ENCODE measurements at places on chromosomes 6 and 20.

DNA sequence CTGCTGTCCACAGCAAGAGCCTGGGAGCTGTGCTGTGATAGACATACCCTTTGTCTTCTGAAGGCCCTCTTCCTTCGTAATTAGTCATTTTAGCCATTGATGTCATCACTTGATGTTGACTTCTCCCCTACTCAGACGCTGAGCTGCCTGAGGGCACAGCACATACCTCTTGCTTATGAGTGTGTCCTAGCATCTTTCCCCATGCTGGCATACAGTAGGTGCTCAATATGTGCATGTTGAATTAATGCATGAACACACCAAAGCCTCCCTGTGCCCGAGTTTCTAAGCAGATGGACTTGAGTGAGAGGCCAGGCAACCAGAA lies 35.8 kb upstream of the FAM83D start:
- no peak for DNase-seq

DNA sequence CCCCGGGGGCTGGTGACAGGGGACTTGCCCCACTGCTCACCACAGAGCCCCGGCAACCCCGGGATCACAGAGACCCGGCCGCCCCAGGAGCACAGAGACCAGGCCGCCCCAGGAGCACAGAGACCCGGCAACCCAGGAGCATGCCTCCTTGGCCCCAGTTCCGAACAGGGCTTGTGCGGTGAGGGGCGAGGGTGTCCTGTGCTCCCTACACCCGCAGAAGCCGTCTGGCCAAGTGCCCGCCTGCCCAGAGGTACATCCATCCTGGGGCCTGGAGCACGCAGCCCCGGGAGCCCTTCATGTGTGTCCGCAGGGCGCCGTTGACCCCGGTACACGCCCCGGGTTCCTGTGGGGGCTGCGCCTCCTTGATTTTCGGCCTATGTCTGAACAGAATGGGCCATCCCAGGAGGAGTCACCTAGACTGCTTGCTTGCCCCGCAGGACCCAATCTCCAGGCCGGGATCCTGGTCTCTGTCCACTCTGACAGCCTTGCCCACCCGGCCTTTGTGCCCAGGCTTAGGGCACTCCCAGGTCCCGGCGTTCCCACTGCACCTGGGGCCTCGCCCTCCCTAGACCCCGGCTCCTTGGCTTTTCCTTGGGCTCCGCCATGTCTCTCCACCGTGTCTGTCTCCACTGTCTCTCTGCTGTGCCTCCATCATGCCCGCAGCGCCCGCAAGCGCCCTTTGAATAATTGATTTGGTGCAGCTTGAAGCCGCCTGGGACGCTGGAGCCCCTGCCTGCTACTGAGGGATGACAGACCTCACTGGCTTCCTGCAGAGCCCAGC lies 219.8 kb downstream of the ERMARD start:
- no peak for DNase-seq

DNA sequence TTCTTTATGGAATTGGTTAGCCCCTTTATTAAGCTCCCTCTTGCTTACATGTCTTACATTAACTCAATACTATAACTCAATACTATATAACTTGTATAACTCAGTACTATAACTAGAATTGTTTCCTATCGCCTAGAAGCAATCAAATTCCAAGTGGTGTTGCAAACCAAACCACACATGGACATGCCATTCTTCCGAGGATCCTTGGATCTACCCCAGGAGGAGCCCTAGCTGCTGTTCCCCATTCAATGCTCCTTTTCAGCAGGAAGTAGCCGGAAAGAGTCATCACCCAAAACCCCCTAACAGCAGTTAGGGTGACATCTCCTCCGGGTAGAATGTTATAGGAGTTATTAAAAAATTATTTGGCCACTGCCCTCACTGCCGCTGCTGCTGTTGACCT lies 40.5 kb downstream of the PLN start:
- no peak for DNase-seq

GRCh38 chr6:170504479-170504878 lies 48.6 kb downstream of the PSMB1 start:
- DNase-seq = no peak

DNA sequence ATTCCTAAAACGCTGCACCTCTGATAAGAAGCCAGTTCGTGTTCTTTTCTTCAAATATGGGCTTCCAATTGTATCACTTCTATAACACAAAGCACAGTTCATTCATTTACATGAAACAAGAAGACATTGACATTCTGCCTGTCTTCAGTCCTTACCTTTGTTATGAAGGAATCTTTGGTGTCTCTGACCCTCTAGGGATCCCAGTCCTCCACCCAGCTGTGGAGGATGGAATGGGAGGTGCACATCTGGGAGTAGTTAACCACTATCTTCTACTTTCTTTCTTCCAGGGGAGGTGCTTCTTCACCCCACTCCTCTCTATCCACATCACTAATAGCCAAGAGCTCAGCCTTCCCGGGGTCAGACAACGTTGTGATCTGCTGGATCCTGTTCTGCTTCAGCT lies 233.4 kb downstream of the CDC5L start:
- no peak for DNase-seq

DNA sequence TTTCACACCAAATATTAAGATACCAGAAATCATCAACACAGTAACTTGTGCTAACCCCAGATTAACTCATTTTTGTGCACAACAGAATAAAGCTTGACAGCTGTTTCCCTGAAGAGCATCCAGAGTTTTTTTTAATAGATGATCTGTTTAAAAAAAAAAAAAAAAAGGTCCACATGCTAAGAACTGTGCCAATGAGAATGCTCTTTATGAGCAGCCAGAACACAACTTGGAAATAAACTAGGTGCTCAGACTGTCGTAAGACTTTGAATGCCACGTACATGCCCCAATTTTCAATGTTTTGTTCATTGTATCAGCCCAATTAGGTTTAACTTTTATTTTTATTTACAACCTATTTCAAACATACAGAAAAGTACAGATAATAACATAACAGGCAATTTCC lies 47.3 kb downstream of the STAU1 start:
- DNase-seq = peak; percentile 20

DNA sequence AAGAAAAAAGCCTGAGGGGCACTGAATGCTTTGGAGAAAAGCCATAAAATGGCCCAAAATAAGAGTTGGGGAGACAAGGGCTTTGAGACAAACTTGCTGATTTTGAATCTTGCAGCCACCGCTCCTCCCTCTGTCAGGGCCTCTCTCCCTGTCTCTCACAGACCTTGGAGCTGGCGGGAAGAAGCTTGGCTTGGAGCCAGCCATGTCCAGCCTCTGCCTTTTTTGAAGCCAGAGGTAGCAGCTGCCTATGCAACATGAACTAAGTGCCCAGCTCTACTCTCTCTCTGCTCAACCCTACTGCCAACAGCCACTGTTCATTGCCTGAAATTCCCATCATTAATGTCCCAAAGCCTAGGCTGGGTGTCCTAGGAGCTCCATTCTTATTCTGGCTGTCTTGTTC lies 63.7 kb upstream of the CTNNBL1 start:
- no peak for DNase-seq

DNA sequence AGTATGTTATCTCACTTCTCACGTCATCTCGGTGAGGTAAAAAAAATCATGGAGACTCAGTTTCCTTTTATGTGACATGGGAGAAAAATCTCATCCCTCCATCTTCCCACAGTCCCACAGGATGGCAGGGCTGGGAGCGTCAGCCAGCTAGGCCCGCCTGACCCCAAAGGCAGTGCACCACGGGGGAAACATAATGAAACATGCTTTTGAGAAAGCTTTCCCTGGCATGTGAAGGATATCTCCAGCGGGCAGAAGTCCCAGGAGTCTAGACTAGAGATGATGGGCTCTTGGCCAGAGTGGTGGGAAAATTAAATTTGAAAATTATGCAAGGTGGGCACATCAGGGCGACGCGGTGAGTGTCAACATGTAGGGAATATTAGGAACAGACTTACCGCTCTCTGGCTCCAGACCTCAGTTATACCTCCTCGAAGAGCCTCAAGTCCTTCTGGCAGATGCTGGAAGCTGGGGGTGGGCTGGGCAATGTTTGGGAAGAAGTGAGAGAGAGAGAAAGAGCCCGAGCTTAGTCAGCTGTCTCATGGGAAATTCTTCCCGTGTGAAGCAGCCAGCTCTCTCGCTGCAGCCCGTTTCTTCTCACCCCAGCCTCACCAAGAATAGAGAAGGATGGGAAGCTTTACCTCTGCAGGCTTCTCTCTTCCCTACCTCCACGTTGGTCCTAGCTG lies 52.3 kb downstream of the MOCS1 start:
- peak; percentile 96 for DNase-seq

GRCh38 chr6:130362128-130362527 lies 3.7 kb upstream of the TMEM200A start:
- no peak for DNase-seq

- peak; percentile 78 for DNase-seq
Measured at GRCh38 chr6:122717350-122717749, 62.2 kb upstream of the FABP7 start.

GRCh38 chr6:106752641-106753040 lies 123.3 kb downstream of the QRSL1 start:
- no peak for DNase-seq

GRCh38 chr6:30877419-30878262 lies 6.7 kb upstream of the DDR1 start:
- peak; percentile 94 for DNase-seq

- no peak for DNase-seq
Measured at GRCh38 chr6:52533491-52533890, 43.4 kb downstream of the TRAM2 start.

GRCh38 chr6:112233847-112234246 lies 20.5 kb downstream of the LAMA4 start:
- peak; percentile 97 for DNase-seq

GRCh38 chr20:63442100-63442493 lies 30.4 kb downstream of the KCNQ2 start:
- DNase-seq = peak; percentile 14

GRCh38 chr6:154169193-154169847 lies 130.3 kb downstream of the OPRM1 start:
- no peak for DNase-seq

DNA sequence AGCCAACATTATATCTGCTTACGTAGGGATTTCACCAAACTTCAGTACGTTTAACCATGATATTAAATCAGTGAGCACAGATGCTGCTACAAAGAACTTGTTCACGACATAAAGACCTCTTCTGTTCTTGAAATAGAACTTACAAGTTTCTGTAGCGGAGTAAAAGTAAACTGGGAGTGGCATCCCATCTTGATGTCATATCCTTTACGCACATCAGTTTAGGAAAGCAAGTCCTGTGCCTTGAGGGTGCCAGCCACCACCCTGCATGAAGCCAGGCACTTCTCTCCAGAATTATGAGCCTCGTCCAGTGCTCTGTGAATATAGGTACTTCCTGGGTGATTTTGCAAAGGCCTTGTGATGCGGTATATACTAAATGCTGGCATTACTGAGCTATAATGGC lies 122.6 kb downstream of the BTBD3 start:
- no peak for DNase-seq

DNA sequence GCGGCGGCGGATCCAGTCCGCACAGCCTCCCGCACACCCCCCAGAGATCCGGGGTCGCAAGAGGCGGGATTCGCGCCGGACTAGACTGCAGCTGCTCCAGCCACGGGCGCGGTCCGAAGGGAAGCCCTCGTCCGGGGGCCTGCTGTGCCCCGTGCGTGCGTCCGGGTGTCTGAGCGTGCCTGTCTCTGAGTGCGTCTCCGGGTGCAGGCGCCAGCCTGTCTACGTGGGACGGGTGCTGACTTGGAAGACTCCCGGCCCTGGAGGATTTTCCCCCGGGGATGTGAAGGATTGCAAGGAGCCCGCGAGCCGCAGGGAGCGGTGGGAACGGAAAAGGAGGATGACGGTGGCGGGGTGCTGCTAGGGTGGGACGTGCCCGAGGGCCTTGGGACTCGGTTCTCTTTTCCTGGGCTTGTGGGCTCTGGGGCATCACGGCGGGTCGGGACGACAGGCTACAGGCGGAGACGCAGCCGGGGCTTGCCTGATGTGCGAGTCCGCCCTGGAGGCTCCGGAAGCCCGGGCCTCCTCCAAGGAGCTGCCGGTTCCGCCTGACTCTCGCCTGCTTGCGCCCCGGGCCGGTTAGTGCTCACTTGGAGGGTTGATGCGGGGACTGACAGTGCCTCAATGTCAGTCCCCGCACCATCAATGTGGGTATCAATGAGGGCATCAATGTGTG lies 5.7 kb downstream of the MAFB start:
- no peak for DNase-seq

- no peak for DNase-seq
Measured at GRCh38 chr6:87654875-87655454, 47.1 kb downstream of the AKIRIN2 start.

DNA sequence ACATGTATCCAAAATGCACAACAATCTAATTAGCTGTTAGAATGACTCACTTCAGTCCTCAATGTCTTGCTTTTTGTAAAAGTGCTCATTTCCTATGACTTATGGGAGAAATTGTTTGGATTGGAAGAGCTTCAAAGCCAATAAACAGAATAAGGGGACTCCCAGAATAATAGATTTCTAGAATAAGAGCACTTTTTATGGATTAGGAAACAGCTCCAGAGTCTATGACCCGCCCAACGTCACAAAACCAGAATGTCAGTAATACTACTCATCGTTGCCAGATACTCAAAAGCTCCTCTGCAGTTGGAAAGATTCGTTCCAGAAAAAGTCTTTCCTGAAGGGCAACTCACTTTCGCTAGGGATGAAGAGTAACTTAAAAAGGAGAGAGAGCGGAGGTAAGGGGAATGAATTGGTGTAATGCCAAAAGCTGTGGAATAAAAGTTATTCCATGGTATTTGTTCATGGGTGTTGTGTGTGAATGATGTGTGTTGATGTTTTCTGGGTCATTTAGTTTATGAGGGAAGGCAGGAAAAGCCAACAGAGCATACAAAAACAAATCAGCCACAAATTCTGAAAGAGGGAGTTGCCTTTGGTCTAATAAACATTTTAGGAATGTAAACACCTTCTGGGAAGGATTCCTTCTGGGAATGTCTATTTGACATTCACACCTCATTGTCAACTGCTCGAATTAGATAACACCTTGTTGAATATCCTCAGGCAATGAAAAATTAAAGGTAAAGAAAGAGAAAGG lies 64.6 kb downstream of the SYNE1 start:
- DNase-seq = no peak

DNA sequence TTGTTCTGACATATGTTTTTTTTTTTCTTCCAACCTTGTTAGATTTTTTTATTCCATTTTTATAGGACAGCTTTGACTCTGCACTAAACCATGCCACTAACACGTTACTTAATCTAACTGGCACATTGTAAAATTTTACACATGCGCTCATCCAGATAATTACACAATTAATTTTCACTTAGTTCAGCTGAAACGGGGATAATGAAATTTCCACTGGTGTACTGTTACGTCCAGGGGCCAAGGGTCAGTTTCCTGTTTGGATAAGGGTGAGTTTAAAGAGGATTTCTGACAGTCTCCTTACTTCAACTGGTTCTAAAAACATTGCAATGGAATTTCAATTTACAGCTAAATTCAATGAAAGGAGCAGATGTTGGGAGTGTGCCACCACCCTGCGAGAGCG lies 221.8 kb upstream of the CEP162 start:
- no peak for DNase-seq

GRCh38 chr6:106060167-106060566 lies 26.0 kb upstream of the PRDM1 start:
- DNase-seq = no peak

GRCh38 chr20:38338849-38339520 lies 7.3 kb upstream of the LBP start:
- DNase-seq = no peak

DNA sequence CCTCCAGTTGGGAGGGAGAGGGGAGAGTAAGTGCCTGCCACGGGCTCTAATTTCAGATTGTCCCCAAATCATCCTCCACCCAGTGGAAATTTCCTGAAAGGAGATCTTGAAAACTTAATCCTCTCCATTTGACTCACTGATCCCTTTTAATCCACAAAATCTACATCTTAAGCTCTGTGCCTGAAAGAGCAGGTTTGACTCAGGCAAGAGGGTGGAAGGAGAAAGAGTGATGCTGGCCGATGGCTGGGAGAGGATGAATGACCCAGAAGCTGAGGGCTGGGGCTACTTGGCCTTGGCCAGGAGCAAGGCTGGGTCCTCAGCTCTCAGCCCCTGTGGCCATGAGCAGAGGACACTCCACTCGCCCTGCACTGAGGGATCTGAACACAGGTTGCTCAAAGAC lies 8.1 kb downstream of the BPIFA2 start:
- DNase-seq = no peak

Data from fibroblast of the aortic adventitia (primary cell).